Endodermal cell (in vitro differentiated cells): ENCODE measurements at places on chromosomes 4 and X. TPM values are rescaled to one million over a fixed set of nuclear protein-coding genes. Genes with fewer than 3 reads are reported as not detected.

Gene BEND4
- 11.2 and 13.4 TPM in 2 replicates for total RNA-seq

DNA sequence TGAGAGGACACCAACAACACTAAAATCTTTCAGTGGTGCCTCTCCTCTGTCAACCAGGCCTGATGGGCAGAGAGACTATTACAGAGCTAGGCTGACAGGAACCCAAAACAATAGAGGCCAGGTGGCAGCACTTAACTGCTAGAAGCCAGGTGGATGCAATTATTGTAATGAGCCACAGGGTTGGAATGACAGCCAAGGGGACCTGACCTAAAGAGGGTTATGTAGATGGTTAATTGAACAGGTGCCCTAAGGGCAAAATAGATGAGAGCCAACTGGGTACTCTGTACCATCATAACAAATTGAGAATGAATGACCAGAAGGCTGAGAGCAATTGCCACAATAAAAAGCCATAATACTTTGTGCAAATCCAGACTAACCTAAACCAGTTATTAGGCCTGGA is 24.7 kb upstream of the FRAS1 start:
- H3K36me3 ChIP-seq: no peaks in the 10 kb centered on the region
- no peaks in the 10 kb centered on the region for H3K4me1 ChIP-seq
- no peak for DNase-seq
- H3K4me3 ChIP-seq: no peak overlapping the region
- peaks cover 6% of the 10 kb centered on the region for H3K27me3 ChIP-seq

Gene FGFBP1
- not detected in 3 replicates for total RNA-seq

GRCh38 chrX:134711135-134711921 is 53.1 kb upstream of the PLAC1 start:
- H3K36me3 ChIP-seq: no peaks in the 10 kb centered on the region
- H3K4me3 ChIP-seq: no peak overlapping the region
- H3K4me1 ChIP-seq: peaks cover 3% of the 10 kb centered on the region
- H3K27ac ChIP-seq: no peak overlapping the region

Gene MAGEA9B
- not detected in 2 replicates for total RNA-seq

Gene CYBB
- not detected in 3 replicates for total RNA-seq

Gene BOD1L1
- total RNA-seq: 40.9 to 44.9 TPM (median 42.5 TPM) in 3 replicates

Gene MAGED4
- total RNA-seq: 78.4 and 118 TPM in 2 replicates

Gene FAM133A
- 0.23 and 0.33 TPM in 2 replicates for total RNA-seq

DNA sequence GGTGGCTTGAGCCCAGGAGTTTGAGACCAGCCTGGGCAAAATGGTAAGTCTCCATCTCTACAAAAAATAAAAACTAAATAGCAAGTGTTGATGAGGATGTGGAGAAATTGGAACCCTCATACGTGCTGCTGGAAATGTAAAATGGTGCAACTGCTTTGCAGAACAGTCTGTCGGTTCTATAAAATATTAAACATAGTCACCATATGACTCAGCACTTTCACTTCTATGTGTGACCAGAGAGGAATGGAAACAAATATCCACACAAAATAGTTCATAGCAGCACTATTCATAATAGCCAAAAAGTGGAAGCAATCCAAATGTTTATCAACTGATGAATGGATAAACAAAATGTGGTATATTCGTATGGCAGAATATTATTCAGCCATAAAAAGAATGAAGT is 60.8 kb upstream of the FMR1 start:
- H3K4me1 ChIP-seq: no peaks in the 10 kb centered on the region
- H3K4me3 ChIP-seq: no peak overlapping the region
- H3K36me3 ChIP-seq: no peaks in the 10 kb centered on the region
- no peaks in the 10 kb centered on the region for H3K27me3 ChIP-seq
- no peak overlapping the region for H3K27ac ChIP-seq

Gene TMEM255A
- total RNA-seq: 0.29 and 0.35 TPM in 2 replicates

Gene NLGN3
- total RNA-seq: 0.88 and 1.3 TPM in 2 replicates

Gene TLR7
- not detected in 2 replicates for total RNA-seq
